ENCODE measurements at places on chromosomes 12 and 14.

DNA sequence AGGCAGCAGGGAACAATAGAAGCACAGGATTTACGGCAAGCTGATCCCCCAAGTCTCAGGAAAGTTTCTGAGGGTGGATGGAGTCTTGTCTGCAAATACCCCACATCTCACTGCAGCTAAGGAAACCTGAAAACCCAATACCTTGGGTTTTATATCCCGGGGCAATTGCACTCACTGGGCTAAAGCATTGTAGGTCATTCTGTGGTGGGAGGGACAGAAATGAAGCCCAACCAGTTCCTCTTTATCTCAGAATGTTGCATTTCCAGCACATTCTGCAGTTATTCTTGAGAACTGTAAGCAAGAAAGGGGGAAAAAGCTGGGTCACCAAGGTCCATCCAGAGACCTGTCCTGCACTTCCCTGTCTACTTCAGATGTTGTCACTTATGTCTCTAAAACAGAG, 39.8 kb downstream of the C12orf42 start:
- no peak for DNase-seq

GRCh38 chr14:24273422-24273998, 2.1 kb upstream of the RABGGTA start:
- no peak for DNase-seq

DNA sequence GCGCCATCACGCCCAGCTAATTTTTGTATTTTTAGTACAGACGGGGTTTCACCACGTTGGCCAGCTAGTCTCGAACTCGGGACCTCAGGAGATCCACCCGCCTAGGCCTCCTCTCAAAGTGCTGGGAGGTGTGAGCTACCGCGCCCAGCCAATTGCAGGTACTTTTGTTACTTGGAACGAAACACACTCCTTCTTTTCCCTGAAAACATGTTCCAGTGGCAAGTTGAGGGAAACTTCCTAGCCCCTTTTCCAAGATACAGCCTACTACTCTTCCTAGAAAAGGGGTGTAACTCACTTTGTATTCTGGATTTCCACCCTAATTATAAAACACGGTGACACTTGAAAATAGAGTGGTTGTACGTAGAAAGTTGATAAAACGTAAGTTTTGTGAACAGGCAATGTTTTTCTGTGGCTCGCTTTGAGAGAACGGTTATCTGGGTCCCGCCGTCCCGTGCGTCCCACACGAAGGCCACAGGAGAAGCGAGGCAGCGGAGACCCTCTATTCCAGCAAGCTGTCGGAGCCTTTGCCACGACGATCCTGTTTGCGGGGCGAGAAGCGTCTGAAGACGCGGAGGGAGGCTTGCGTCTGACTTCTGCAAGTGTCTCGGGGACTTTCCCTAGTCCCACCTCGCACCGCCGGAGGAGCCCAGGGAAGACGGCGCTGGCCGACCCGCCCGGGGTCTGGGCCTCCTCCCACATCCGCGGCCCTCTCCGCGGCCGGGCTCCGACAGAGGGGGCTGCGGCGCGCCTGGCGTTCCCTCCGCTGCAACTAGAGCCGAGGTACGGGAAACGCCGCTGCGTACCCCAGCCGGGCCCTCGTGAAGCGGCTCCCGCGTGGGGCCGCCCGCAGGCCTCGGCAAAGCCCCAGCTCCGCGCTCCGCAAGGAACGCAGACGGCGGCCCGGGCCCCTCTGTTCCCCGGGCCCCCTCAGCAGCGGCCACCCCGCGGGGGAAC, 745 bp downstream of the CDCA4 start:
- peak; percentile 29 for DNase-seq

- DNase-seq, result no peak
Observed at GRCh38 chr12:54333420-54334034, 8.6 kb downstream of the COPZ1 start.

GRCh38 chr12:110183386-110183785, 59.2 kb downstream of the IFT81 start:
- no peak for DNase-seq

- no peak for DNase-seq
Observed at GRCh38 chr14:100896369-100897060, 7.0 kb downstream of the RTL1 start.

- DNase-seq, result no peak
Observed at GRCh38 chr14:63652406-63652805, 10.7 kb upstream of the WDR89 start.

DNA sequence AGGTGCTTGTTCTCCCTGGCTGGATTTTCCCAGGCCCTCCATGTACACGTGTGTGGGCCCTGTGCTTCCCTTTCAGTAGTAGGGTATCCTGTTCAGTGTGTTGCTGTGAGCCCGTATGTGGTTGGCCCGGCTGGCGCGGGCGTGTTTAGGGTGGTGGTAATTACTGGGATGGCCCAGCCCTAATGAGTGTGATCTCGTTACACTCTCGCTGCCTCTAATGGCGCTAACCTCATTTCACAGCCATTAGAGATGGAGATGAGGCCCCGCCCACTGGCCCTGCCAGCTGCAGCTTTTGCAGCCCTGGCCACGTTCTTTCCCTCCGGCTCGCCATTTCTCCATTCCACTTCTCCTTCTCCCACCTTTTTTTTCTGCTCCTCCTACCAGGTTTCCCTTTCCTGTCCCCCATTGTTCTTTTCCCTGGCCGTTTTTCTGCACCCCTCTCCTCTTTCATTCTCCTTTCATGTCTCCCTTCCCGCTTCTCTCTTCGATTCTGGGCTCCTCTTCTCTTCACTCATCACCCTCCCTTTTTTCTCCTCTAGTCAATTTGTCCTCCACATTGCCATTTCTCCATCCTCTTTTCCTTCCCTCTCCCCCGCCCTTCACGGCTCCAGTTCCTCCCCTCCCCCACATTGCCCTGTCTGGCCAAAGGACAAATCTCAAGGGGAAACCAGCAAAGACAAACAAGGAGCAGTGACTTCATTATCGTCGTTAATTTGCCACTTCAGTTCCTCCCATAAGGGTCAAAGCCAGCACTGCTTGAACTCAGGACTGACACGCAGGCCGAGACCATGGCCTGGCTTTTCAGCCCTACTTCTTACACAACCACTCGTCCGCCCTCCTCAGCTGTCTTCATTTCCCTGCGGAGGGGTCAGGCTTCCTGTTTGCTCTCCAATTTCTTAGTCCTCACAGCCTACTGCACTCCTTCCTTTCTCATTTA, 6.8 kb downstream of the ZFHX2 start:
- DNase-seq, result no peak

- no peak for DNase-seq
Observed at GRCh38 chr12:17954788-17955187, 135.2 kb downstream of the RERGL start.

GRCh38 chr12:107549651-107550480, 135.7 kb upstream of the PWP1 start:
- no peak for DNase-seq

DNA sequence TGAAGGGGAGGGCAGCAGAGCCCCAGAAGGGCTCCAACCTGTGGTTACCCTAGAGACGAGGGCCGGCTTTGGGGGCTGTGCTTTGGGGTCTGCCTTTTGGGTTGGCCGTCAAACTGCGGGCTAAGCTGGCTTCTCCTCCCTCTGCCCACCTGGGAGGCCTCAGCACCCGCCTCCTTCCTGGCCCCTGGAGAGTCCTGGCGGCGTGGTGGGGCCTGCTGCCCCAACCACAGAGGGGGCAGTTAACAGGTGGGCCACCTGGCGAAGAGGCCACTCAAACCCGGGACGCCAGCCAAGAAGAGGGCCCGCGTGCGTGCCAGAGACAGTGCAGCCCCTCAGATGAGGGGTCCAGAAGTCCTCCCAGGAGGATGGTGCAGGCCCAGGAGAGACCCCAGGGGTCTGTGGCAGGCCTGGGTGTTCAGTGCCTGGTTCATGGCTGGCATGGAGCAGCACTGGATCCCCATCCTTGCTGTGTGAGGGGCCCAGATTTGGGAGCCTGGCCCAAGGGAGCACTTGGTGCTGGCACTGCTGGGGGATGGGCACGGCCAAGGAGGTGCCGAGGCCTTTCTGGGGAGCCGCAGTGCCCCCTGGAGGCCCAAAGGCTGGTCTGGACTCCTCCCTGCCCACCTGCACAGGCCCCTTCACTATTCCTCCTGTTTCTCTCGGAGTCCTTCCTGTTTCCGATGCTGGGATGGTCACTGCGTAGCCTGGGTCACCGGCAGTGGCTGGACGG, 48.8 kb downstream of the LRCOL1 start:
- DNase-seq, result no peak

DNA sequence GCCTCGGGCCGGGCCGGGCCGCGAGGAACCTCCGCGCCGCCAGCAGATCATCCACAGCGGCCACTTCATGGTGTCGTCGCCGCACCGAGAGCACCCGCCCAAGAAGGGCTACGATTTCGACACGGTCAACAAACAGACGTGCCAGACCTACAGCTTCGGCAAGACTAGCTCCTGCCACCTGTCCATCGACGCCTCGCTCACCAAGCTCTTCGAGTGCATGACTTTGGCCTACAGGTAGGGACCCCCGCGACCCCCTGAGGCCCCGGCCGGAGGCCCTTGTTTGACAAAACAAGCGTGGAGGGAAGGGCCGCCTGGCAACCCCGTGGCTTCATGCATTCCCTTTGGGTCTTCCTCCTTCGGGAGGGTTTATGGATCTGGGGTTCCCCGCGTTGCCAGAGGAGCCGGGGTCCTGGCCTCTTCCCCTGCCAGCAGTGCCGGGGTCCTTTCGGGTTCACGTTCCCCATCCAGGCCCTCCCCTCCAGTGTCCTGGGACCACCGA, 526 bp downstream of the MLXIP start:
- DNase-seq, result no peak

All from stimulated activated CD8-positive, alpha-beta memory T cell treated with anti-CD3 and anti-CD28 coated beads, Interleukin-7, amount 100 ng/mL, for 48 hours (primary cell).